Cardiac muscle cell (in vitro differentiated cells and primary cell): ENCODE measurements at places on chromosomes 6 and 20. TPM values are rescaled to one million over a fixed set of nuclear protein-coding genes. Genes with fewer than 3 reads are reported as not detected.

The IL20RA gene
- total RNA-seq: 0.71 and 0.99 TPM in 2 replicates

GRCh38 chr6:44527181-44527580 lies 139.7 kb downstream of the CDC5L start:
- DNase-seq: no peak

The IL17A gene
- total RNA-seq: not detected in 2 replicates

- peak; percentile 65 for DNase-seq
Observed at GRCh38 chr20:35823147-35823546, 51.3 kb downstream of the PHF20 start.
